ENCODE measurements at places on chromosomes 5 and 9.

GRCh38 chr5:69083412-69083811 is 10.4 kb upstream of the SLC30A5 start:
- DNase-seq, result no peak

DNA sequence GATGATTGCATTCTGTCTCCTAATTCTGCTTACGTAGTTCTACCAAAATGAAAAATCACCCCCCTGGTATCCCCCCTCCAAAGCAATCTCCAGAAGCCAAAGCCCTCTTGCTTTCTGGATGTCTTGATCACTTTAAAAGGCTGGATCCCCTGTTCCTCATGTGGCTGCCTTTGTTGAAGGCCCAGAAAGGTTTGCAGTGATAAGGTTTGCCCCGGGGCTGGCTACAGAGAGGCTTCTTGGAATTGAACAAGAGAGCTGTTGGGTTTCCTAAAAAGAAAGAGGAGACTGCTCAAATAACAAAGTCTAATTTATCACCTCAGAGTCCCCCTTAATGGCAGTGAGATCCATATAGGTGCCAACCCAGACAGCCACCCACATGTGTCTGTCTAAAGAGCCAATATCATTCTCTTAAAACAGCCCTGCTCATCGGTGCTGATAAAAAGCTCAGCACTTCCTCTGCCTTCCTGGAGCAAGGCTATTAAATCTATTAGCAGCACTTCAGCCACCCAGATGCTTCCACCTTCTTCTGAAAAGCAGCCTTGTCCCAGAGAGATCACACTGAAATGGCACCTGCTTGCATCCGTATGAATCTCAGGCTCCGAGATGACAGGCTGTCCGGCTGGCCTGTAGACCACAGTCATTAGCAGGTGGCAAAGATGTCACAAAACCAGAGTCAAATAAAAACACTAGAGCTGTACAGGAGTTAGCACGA is 70.9 kb downstream of the TEX10 start:
- DNase-seq, result no peak

DNA sequence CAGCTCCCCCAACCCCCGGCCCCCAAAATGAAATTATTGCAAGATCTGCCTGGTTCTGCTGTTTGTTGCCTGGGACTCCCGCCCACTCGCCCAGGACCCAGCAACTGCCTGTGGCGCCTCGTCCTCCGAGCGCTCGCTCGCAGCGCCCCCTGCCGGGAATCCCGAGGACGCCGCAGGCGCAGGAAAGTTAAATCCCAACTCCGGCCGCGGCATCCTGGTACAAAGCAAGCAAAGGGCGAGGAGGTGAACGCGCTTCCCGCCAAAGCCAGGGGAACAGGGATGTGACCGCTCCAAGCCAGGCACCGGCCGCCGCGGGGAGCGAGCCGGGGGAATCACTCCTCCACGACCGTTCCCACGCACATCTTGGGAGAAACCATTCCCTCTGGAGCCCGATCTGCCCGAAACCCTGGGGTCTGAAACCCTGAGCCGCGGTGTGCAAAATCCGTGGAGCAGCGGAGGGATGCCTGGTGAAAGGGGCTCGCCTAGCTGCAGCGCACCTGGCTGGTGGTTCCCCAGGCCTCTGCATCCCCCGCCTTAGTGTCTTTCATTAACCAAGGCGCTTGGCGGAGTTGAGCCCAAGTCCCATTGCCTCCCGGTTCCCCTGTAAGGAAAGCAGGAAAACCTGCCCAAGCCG is 1.3 kb downstream of the SEMA5A start:
- no peak for DNase-seq

DNA sequence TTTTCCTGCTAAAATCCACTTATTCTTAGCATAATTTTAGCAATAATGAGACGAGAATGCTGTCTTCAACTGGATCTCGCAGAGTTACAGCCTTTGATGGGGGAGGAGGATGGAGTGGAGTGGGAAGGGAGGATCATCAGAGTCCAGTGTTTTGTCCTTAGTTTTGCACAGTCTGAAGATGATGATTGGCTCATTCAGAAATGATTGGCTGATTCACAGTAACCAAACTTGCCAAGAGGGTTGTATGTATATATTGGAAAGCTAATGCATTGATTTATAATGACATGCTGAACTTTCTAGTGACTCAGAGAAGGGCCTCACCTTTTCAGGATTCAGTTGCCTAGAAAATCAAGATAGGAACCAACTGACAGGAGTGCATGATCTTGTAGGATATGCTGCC is 448.0 kb downstream of the CCDC171 start:
- DNase-seq, result no peak

GRCh38 chr9:130174920-130175321 is 2.7 kb downstream of the NCS1 start:
- no peak for DNase-seq

- DNase-seq, result no peak
These were observed 4.0 kb downstream of the PTGES2 start for GRCh38 chr9:128123451-128124080.

DNA sequence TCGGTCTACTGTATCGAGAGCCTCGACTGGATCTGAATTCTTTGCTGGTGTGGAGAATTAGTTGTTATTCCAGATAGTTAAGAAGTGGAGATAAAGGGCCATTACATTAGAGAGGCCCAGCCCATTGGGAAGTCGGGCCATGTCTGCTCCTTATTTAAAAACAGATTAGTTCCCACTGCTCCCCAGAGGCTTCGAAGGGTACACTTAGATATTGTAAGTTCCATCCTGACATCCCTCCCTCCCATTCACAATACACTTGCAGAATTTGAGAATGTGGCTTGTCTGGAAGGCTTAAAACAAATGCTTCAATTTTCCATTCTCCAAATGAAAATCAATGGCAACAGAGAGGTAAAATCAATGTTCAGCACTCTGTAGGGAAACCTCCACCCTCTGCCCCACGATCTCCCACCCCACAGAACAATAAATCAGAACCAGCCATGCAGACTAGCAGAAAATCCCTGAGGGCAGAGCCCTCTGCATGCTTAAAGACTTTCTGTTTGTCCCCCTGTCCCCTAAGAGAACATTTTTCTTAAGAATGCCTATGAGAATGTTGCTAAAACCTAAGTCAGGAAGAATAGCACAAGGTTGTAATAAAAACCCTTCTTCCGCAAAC is 364.1 kb downstream of the SPOCK1 start:
- DNase-seq, result no peak

GRCh38 chr5:94266170-94266569 is 352.2 kb downstream of the KIAA0825 start:
- DNase-seq, result no peak

GRCh38 chr5:31161781-31162181 is 31.7 kb upstream of the CDH6 start:
- no peak for DNase-seq

GRCh38 chr9:129901993-129902739 is 66.9 kb downstream of the USP20 start:
- no peak for DNase-seq

DNA sequence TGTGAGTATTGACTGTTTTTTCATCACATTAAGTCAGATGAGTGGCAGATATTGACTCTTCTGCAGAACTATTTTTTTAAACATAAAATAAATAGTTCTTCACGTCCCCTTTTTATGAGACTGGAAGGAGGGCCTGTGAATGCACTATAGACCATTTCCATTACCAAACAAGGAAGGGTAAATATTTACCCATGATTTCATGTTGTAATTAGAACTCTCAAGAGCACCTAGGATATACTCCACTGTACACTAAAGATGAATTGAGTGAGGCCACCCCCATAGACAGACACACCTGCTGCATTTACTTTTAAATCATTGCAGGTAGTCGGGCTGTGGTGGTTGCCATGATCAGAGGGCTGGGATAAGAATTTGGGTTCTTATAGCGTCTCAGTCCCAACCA is 22.6 kb downstream of the SLC36A1 start:
- DNase-seq, result no peak

DNA sequence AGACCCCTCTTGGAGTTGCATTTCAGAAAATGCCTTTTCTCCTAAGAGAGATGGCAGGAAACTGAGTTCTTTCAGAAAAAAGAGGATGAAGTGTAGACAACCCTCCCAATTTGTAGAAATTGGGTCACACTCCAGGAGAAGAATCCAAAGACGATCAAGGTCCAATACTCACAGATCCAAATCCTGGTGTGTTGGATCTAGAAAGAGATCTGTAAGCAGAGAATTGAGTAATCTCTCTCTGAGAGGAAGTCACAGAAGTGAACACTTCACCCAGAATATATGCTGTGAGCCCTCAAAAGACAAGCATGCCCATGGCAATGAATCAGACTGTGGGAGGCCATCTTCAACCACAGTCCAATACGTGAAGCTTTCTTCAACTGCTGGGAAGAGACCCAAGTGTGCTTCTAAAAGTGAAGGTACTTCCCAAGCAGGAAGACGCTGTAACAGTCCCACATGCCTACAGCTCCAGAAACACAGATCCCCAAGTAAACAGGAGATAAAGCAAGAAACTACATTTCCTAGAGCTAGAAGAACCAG is 182.7 kb downstream of the SMC2 start:
- no peak for DNase-seq

- no peak for DNase-seq
These were observed 22.1 kb upstream of the KIF2A start for GRCh38 chr5:62283861-62284260.

GRCh38 chr9:10700915-10701314 is 88.1 kb upstream of the PTPRD start:
- DNase-seq, result no peak

- no peak for DNase-seq
These were observed 52.6 kb downstream of the HINT1 start for GRCh38 chr5:131112424-131112823.

DNA sequence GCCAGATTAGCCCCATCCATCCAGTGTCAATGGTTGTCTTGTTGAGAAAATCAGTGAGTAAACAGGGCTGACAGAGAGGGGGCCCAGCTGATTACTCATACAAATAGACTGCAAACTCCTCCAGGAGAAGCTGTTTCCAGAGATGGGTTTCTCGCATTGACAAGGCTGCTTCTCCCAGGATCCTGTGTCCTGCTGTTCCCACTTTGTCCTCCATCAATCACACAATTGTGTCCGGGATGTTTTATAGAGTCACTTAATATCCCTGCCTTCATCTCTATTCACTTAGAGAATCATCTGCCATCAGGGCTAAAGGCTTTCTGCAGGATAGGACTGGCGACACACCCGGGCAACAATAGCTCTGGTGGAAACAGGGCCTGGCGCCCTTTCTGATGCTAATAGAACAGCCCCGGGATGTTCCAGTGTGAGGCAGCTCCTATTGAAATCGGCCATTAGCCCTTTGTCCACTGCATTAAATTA is 71.7 kb upstream of the TBCA start:
- no peak for DNase-seq

DNA sequence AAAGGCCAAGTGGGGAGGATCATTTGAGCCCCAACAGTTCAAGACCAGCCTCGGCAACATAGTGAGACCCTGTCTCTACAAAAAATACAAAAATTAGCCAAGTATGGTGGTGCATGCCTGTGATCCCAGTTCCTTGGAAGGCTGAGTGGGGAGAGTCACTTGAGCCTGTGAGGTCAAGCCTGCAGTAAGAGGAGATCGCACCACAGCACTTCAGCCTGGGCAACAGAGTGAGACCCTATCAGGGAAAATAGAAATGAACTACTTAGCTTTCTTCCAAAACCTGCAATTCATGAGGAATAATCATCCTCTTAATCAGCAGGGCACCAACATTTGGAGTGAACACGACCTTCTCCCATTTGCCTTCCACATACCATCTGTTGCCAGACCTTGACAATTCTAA is 96.1 kb downstream of the OR2K2 start:
- no peak for DNase-seq

- no peak for DNase-seq
These were observed 83.4 kb downstream of the GCNT1 start for GRCh38 chr9:76542360-76542759.

DNA sequence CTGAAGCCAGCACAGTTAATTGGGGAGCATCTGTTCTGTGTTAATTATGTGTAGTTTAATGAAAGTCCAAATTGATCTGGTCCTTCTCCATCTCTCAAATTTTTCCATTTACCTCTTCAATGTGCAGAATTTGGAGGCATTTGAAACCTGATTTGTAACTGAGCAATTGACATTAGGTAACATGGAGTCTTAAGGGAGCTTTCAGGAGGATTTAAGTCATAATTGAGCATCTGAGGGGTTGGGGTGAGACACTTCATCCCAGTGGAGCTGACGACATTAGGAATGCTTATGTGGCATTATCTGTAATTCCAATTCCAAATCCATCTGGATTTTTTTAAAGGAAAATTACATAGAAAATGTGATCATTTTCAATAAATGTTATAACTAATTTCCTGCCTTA is 1015.9 kb downstream of the TLE1 start:
- no peak for DNase-seq

- no peak for DNase-seq
These were observed at the start of gene LOX for GRCh38 chr5:122078116-122079110. LOX (minus strand) TSS chr5:122078259; CDS start chr5:122077985, 274 bp downstream.

DNA sequence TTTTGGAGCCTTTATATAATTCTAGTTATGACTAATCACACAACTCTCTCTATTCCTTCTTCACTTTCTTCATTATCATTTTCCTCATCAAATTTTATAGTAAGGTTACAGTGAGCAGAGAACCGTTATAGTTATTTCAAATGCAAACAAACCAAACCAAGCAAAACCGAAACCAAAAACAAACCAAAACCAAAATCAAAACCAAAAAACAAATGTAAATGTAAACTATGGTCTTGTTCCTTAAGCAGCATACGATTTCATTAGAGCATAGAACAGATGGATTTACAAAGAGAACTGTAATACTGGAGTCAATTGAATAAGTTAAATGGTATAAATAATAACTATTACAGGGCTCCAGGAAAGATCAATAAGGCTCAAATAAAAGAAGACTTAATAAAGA is 447.1 kb downstream of the LRRC70 start:
- DNase-seq, result no peak

DNA sequence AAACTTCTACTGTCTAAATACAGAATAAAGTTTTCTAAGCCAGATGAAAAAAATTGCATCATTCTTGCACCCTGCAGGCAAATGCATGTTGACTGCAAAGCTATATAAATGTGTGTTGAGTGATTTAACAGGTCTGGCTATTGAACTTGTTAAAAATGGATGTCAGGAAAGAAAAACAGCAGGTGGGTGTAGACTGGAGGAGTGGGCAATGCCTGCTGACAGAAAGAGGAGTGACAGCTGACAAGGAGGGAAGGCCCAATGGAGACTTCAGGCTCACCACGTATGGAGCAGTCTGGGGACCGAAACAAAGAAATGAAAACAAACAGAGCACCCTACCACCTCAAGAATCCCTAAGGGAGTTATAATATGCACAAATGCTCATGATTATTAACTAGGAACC is 127.8 kb downstream of the GRIA1 start:
- no peak for DNase-seq

GRCh38 chr5:130234816-130235215 is 330.6 kb downstream of the CHSY3 start:
- no peak for DNase-seq

- DNase-seq, result no peak
These were observed 360.4 kb downstream of the PDE4D start for GRCh38 chr5:59532979-59533729.

GRCh38 chr9:115593587-115594091 is 475.7 kb upstream of the TNC start:
- no peak for DNase-seq

DNA sequence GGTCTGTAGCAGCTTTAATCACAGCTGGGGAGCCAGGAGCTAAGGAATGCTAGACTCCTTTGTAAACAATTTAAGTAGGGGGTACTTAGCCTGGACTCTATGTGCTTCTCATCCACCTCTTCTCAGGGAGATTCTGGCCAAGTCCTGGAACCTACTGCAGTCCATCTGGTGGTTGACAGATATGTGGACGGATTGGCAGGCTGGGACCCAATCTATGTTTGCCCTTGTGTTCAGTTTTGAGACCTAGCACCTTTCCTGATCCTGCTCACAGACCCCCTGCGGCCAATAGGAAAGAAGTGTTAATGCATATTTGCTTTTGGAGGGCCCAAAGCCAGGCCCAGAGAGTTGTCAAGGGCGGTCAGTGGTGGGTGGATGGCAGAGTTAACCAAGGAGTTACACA is 6.4 kb downstream of the SLC22A5 start:
- DNase-seq, result no peak

All from stimulated activated CD8-positive, alpha-beta memory T cell treated with anti-CD3 and anti-CD28 coated beads, Interleukin-7, amount 100 ng/mL, for 1 hour (primary cell).